ENCODE measurements at places on chromosomes 3 and 15. TPM values are rescaled to one million over a fixed set of nuclear protein-coding genes. Genes with fewer than 3 reads are reported as not detected.

Gene AQP9
- not detected for total RNA-seq

Gene EPB42
- total RNA-seq, result not detected

Gene STRIT1
- total RNA-seq, result not detected

Gene RNF13
- total RNA-seq, result 94.5 TPM

Gene CPLX3
- total RNA-seq, result not detected

Gene ZNF662
- total RNA-seq, result not detected

Gene ACTRT3
- total RNA-seq, result 2.7 TPM

Gene CACNA1D
- total RNA-seq, result not detected

Gene ACKR2
- not detected for total RNA-seq

Gene CLRN1
- total RNA-seq, result not detected

Gene RHCG
- not detected for total RNA-seq

Gene MOBP
- total RNA-seq, result not detected

Gene APBA2
- total RNA-seq, result 20.8 TPM

Gene TIMP4
- 0.12 TPM for total RNA-seq

Gene SKOR1
- total RNA-seq, result 4.9 TPM

Gene GPR156
- not detected for total RNA-seq

Gene CYP1A2
- total RNA-seq, result not detected

Gene TUSC7
- total RNA-seq, result not detected

Gene SNTN
- total RNA-seq, result not detected

Gene ZNF860
- total RNA-seq, result 8.1 TPM

Gene SCG3
- total RNA-seq, result not detected

Gene WDR72
- not detected for total RNA-seq

Gene CMTM8
- 3.1 TPM for total RNA-seq

Gene FBXW12
- total RNA-seq, result 0.68 TPM

Gene SCAANT1
- total RNA-seq, result not detected

Gene CLSTN2
- total RNA-seq, result 5.2 TPM

Gene SLC12A1
- total RNA-seq, result not detected

Gene ABHD17C
- 0.07 TPM for total RNA-seq

Gene DNAH12
- not detected for total RNA-seq

Gene UPK1B
- total RNA-seq, result not detected

Gene GHRL
- not detected for total RNA-seq

Gene BFSP2
- total RNA-seq, result not detected

Gene RASGRP1
- total RNA-seq, result not detected

Gene PLAAT1
- total RNA-seq, result not detected

Gene PLSCR5
- not detected for total RNA-seq

Gene IRAK2
- total RNA-seq, result 2.4 TPM

Gene PSTPIP1
- not detected for total RNA-seq

Gene CXCR6
- 0.27 TPM for total RNA-seq

Gene RARB
- not detected for total RNA-seq

Gene PPP1R14D
- not detected for total RNA-seq

Gene PLD1
- not detected for total RNA-seq

Gene MAPK6
- total RNA-seq, result 51.4 TPM

Gene ATP13A3
- 47.9 TPM for total RNA-seq

Gene BNC1
- total RNA-seq, result not detected

Gene GPR62
- not detected for total RNA-seq

Gene CP
- 93.2 TPM for total RNA-seq

Gene CNTN3
- total RNA-seq, result not detected

Gene PLSCR1
- not detected for total RNA-seq

Gene MDFIC2
- not detected for total RNA-seq

Gene TGM5
- not detected for total RNA-seq
